HL-60 (cell line): ENCODE measurements at places on chromosomes 6 and 20.

DNA sequence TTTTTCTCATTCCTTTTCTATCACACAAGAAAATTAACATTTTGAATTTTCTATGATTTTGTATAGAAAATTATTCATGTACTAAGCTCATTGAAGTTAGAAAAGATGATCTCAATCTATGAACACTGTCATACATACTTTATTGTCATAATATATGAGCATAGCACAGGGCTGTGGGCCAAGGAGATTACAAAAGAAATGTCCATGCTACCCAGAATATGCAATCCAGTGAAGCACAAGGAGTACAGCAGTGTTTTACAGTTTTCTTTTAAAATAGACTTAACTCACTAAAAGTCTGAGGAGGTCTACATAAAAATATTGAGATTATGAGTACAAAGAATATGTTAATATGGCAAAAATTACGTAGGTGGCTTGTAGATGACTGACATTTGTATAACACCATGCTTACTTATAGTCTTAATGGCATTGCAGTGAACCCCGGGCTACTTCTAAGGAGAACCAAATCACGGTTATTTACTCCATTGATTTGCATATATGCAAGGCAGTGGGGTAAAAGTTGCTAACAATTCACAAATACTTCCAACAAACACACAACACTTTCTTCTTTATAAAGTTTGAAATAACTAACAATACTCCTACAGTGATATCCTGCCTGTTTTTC lies 257.1 kb downstream of the BCKDHB start:
- DNase-seq, result no peak

- peak; percentile 73 for DNase-seq
Observed at GRCh38 chr6:80003826-80004172, 650 bp upstream of the TTK start.

DNA sequence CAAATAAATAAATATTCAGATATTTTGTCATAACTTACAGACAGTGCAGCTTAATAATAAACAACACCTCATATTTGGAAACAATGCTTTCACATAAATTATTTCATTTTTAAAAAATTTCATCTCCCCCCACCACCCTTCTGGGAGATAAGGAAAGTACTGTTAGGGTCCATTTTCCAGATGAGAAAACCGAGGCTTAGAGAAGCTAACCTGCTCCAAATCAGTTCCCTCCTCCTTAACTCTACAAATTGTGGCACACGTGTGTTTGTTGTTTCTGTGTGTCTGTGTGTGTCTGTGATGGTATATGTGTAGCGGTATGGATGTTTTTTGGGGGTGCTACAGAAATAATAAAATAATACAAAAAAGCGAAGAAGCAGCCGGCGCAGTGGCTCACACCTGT lies 54.2 kb upstream of the NAA20 start:
- no peak for DNase-seq

- DNase-seq, result no peak
Observed at GRCh38 chr20:58982406-58983114, 1.5 kb downstream of the NELFCD start.

DNA sequence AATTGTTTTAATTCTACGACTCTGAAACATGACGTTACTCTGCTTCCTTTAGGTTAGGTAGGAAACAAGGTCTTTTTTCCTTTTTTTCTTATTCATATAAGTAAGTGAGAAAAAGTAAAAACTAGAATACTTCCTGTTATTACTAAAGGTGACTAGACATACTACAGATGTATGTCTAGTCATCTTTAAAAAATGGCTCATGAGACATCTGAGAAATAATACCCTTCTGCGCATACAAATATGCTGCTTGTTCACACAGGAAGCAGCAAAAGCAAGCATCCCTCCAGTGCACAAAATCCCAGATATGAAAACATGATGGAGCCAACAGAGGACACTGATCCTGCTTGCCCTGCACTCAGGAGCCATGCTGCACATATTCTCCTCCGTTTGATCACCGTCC lies 699.1 kb downstream of the EPM2A start:
- DNase-seq, result no peak

- DNase-seq, result no peak
Observed at GRCh38 chr6:66376001-66376400, 669.0 kb upstream of the EYS start.

GRCh38 chr6:149089510-149089909 lies 228.0 kb upstream of the TAB2 start:
- DNase-seq, result no peak

- DNase-seq, result no peak
Observed at GRCh38 chr6:43636308-43636659, 644 bp downstream of the MAD2L1BP start.

DNA sequence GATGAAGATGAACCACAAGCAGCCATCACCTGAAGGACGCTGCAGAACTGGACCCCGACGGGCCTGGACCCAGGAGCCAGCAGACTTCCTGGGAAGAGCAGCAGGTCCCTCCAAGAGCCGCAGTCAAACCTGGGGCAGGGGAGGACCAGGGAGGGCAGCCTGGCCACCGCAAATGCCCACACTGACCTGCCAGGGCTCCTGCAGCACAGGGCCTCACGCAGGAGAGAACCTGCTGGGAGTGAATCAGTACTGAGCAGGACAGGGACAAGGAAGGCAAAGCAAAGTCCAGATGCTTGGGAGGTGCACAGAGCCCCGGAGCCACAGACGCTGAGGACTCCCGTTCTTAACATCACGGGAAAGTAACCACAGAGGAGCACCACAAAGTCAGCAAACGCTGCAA lies 75.2 kb downstream of the TAF4 start:
- DNase-seq, result no peak
